ENCODE measurements at places on chromosomes 1 and 21.

GRCh38 chr1:222896630-222897526, 82.0 kb downstream of the DISP1 start:
- DNase-seq: no peak

GRCh38 chr1:27521861-27522431, 32.0 kb upstream of the WASF2 start:
- no peak for DNase-seq

DNA sequence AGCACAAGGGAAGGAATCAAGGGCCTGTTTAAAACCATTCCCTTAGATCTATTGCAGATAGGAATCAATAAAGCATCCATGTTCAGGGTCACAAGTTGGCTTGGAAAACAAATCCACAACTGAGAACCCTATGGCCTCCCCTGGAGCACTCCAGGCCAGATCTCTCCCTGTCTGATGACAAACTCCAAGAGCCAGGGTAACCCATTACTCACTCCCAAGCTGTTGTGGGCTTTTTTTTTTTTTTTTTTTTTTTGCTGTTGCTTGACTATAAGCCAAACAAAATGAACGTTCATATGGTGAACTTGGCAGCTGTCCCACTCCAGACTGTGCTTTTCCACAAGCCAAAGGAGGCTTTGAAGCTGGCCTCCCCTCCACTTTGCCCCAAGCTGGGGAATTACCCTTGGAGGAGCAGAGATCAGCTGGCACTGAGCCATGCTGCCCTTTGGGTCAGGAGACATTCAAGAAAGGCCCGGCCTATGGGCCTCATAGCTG, 35.7 kb upstream of the VAV3 start:
- DNase-seq: no peak

GRCh38 chr1:226210571-226211176, 12.8 kb upstream of the MIXL1 start:
- no peak for DNase-seq

DNA sequence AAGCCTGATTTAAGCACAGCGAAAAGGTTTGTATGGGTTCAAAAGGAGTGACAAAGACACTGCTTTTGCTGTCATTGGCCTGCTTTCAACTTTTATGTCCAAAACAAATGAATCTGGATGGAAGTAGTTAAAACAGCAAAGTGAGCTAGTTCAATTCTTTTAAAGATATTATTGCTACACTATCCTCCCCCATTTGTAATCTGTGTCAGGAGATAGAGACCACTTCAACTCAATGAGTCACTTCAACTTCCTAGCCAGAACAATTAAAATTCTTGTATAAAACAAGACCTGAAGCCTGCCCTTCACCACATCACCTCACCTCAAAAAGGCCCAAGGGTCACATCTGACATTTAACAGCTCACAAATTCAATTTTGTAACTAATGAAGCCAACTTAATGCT, 364.1 kb upstream of the LYPLAL1 start:
- DNase-seq: no peak

- no peak for DNase-seq
Observed at GRCh38 chr1:189524501-189524900, 953.2 kb downstream of the BRINP3 start.

DNA sequence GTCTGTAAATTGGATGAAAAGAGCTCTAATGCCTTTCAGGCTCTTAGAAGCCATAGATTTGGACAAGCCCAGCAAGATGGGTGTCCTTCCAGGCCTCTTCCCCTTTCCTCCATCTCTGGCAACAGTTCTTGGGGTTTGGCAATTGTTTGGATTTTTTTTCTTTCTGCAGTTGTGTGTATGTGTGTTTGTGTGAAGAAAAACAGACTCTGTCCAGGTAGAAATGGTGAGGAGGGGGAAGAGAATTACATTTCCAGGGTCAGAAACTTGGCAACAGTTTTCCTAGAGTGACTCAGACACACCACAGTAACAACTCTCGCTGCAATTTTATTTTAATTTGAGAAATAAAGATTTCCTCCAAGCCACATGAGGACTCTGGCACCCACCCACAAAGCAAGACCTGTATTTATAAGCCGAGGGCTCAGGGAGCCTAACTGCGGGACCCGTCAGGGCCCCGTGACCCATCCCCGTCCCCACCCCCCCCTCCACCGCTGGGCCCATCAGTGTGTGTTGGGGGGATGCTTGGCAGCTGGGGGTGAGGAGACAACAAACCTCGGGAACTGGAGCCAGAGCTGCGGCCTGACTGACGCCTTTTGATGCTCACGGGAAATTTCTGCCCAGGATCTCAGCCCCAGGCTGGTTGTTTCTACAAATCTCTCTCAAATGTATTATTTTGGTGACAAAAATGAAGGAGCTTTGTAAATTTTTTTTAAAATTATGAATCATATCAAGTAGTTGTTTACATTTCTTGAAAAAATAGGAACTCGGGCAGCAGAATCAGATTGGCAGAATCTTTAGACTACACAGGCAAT, 4.4 kb downstream of the TMEM200B start:
- no peak for DNase-seq

DNA sequence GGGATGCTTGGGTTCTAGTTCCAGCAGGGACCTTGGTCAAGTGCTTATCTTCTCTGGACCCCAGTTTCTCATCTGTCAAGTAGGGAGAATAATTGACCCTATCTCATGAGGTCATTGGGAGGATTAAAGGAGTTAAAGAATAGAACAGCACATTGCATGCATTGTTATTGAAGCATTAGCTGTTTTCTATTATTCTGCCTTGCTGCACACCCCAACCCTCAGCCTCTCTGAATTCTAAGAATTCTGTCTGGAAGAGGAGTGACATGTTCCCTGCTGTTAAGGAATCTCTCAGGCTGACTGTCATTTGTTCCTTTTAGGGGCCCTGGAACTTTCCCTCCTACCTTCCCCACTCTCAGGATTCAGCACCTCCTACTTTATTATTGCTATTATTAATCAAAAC, 73.9 kb downstream of the NENF start:
- DNase-seq: no peak

GRCh38 chr21:41641510-41641815, 125.4 kb downstream of the RIPK4 start:
- DNase-seq: no peak

GRCh38 chr1:209130886-209131285, 452.6 kb upstream of the CAMK1G start:
- no peak for DNase-seq

DNA sequence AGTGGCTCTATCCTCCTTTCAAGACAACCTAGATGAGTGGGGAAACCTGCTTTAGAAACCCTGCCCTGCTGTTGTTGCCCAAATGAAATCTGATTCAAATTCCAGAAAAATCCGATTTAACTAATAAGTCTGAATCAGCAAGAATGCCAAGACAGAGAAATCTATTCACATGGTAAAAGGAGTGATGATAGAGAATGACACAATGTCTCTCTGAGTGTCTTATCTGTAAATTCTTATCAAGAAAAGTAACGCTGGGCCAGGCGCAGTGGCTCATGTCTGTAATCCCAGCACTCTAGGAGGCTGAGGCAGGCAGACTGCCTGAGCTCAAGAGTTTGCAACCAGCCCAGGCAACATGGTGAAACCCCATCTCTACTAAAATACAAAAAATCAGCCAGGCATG, 13.7 kb upstream of the GUCA2A start:
- DNase-seq: no peak

- no peak for DNase-seq
Observed at GRCh38 chr21:25491267-25491666, 116.0 kb downstream of the MRPL39 start.

DNA sequence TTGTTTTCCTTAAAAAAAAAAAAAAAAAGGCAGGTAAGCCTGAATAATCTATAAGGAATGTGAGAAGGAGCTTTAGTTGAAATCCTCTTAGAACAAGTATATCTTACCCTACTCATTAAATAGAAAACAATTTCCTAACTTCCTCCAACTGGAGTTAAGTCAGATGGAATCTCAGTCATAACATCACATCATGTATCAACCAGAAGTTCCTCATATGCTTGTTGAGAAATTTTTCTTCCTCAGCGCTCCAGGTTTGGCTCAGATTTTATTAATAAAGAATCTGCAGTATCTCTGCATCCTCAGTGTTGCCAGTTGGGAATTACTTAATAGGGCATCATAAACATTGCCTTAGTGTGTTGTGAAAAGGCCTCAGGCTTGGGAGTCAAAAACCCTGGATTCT, 37.6 kb downstream of the DUSP10 start:
- DNase-seq: no peak

GRCh38 chr1:155177192-155177917, 3.7 kb downstream of the TRIM46 start:
- DNase-seq: no peak

- DNase-seq: no peak
Observed at GRCh38 chr1:164228928-164229327, 330.1 kb upstream of the PBX1 start.

DNA sequence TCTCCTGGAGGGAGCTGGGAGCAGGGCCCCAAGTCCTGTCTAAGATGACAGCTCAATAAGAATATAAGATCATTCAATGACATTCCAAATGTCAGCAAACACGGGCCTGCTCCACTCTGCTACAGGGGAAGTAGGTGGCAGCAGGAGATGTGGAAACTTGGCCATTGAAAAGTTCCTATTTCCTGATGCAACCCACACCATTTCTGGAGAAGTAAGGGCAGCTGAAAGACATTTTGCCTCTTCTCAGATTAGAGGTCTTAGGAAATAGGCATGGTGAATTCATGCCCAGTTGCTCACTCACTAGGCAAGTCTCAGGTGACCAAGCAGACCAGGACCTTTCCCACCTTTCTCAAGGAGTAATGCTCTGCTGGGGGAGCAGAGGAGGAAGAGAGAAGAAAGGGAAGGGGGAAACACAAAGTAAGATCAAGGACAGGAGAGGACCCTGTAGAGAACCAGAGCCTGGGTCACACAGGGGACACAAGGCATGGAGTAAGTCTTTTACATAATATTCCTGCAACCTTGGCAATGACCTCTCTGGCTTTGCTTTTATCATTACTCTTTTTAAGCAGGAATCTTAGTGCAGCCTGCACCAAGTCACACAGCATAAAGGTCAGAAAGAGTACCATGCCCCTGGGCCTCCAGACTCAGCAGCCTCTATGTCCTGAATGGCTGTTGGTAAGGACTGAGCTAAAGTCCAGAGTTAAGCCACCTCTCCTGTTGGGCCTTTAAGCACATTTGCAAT, 68.9 kb downstream of the DMAP1 start:
- no peak for DNase-seq

DNA sequence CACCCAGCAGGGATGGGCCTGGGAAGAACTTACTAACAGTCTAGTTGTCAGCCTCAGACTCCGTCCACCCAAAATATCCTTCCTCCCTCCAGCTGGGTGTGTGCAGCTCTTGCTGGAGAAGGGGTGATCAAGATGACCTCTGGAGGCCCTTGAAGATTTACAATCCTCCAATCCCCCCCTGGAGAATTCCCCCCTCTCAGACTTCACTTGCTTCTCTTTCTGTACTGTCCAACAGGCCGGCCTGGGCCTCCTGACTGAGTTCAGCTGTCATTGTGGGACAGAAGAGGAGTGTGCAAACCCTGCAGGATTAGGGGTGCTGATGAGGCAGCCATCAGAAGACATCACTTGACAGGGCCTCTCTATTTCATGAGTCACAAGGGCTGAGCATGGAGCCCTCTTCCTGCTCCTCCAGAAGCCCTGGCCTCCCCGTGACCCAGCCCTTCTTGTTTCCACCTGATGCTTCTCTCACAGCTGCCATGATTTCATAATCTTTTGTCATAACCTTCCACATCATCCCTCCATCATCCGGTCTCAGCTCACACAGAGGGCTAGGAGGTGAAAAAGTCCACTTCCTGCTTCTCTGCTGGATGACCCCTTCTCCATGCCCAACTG, 17.5 kb upstream of the IGFN1 start:
- DNase-seq: no peak

GRCh38 chr1:181809991-181810545, 251.4 kb downstream of the ZNF648 start:
- no peak for DNase-seq

DNA sequence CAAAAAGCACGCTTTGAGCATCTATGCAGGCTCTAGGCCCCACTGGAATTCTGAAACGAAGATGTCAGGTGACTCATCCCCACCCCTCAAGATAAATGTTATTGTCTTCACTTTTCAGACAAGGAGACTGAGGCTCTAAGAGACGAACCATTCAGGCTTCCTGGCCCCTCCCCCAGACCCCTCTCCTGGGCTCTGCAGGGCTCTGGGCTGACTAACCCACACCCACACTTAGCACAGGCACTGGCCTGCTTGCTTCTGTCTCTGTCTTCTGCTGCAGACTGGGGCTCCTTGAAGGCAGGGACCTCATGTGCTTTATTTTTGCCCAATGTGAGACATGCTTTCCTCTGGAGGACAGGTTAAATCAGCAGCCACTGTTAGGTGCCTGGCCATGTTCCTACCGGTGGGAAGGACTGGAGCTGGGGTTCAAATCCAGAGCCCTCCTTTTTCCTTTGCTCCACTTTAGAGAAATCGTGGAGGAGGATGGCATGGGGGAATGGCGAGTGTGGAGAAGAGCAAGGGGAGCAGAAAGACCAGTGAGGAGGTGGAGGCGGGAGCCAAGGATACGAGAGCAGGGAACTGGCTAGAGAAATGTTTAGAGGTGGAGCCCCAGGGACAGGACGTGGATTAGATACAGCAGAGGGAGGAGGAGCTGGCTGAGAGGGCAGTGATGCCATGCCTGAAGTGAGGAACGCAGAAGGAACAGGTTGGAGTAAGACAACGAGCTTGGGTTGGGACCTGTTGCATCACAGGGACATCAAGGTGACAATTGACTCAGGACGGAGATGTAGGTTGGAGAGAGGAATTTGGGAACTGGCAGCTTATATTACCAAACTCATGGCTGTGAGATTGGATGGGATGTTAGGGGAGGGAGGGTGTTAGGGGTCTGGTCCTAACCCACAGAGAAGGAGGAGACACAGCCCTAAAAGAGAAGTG, 1.7 kb downstream of the TMEM125 start:
- DNase-seq: no peak

DNA sequence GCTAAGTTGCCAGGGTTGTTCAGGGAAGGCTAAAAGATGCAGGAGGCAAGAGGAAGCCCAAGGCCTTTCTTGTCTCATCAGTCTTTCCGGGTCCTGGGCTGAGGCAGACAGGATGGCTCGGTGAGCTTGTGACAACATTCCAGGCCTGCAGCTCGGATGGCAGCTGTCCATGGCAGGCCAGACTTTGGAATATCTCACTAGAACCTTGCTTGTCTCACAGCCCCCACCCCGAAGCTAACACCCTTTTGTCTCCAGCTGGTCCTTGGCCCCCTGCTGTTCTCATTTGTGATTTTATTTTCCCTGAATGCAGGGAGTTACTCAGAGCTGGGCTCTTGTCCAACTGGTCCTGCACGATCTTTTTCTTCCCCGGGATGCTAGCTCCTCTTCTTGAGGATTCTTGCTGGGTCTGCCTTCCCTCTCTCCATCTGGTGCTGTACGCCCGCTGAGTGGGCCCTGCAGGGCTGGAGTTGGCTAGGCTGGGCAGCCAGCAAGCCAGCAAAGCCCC, 477.2 kb upstream of the CAMK1G start:
- DNase-seq: no peak

GRCh38 chr1:191546803-191547202, 611.5 kb upstream of the RGS18 start:
- no peak for DNase-seq
